Astrocyte (in vitro differentiated cells and primary cell): ENCODE measurements at places on chromosomes 11 and 22. TPM values are rescaled to one million over a fixed set of nuclear protein-coding genes. Genes with fewer than 3 reads are reported as not detected.

PLAAT4 gene
- 4.9 and 7.8 TPM in 2 replicates for total RNA-seq

NAALAD2 gene
- total RNA-seq, result 1.8 and 3.1 TPM in 2 replicates

MIOX gene
- total RNA-seq, result 0.91 and 1.2 TPM in 2 replicates

C11orf87 gene
- 0.07 TPM in 1 of 2 replicates, not detected in the other for total RNA-seq

CD6 gene
- total RNA-seq, result 0.39 and 0.58 TPM in 2 replicates

OR52H1 gene
- total RNA-seq, result not detected in 2 replicates

PSMD13 gene
- 131 and 137 TPM in 2 replicates for total RNA-seq

OVOL1 gene
- 0.22 and 1.0 TPM in 2 replicates for total RNA-seq

VWCE gene
- 12.2 and 17.7 TPM in 2 replicates for total RNA-seq

ZDHHC13 gene
- total RNA-seq, result 9.2 and 10.6 TPM in 2 replicates

P2RX3 gene
- total RNA-seq, result not detected in 2 replicates

PHF21B gene
- total RNA-seq, result 6.0 and 6.3 TPM in 2 replicates

MRGPRX4 gene
- not detected in 2 replicates for total RNA-seq

APOBEC3F gene
- 10.4 and 11.0 TPM in 2 replicates for total RNA-seq

ELMOD1 gene
- total RNA-seq, result 0.34 and 0.52 TPM in 2 replicates

PGA3 gene
- total RNA-seq, result 0.43 TPM in 1 of 2 replicates, not detected in the other

EEF1G gene
- total RNA-seq, result 1,185 and 1,298 TPM in 2 replicates

LRRC32 gene
- 24.4 and 43.7 TPM in 2 replicates for total RNA-seq

TEX12 gene
- total RNA-seq, result not detected in 2 replicates
